ENCODE measurements at places on chromosomes 16 and 17. TPM values are rescaled to one million over a fixed set of nuclear protein-coding genes. Genes with fewer than 3 reads are reported as not detected.

- DNase-seq, result no peak
Measured at GRCh38 chr16:49023050-49023449, 258.6 kb downstream of the CBLN1 start.

DNA sequence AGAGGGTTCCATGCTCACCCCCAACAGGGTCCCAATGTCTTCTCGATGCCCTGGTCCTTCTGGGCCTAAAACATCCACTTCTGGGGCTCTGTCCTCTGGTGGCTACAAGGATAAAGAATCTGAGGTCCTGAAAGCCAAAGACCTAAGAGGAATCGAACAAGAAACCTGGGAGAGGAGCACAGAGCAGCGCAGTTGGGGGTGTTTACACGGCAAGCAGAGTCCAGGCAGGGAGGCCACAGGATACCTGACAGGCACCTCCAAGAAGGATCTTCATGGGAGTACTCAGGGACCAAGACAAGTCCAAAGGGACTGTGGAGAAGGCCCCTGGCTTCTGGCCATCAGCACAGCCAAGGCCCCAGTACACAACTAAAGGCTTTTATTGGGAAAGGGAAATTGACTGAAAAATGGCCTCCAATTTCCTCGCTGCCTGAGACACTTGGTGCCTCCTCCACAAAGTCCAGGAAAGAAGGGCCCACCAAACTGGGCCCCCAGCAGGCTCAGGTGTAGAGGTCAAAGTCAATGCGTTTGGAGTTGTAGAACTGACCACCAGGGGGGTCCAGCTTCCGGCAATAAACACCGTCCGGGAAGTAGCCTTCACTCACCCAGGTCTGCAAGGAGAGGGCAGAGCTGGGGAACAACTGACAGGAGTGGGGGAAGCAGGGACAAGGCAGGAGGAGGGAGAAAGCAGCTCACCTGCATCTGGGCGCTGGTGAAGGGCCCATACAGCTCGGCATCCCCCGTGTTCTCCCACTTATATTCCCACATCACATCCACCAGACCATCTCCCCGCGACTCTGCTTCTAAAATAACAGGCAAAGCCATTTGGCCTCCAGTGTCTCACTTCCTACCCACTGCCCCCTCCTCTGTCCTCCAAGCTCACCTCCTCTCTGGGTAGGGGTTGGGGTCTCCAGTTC lies 2.4 kb downstream of the CD2BP2 start:
- no peak for DNase-seq

- no peak for DNase-seq
Measured at GRCh38 chr16:4928227-4928626, 8.7 kb downstream of the PPL start.

DNA sequence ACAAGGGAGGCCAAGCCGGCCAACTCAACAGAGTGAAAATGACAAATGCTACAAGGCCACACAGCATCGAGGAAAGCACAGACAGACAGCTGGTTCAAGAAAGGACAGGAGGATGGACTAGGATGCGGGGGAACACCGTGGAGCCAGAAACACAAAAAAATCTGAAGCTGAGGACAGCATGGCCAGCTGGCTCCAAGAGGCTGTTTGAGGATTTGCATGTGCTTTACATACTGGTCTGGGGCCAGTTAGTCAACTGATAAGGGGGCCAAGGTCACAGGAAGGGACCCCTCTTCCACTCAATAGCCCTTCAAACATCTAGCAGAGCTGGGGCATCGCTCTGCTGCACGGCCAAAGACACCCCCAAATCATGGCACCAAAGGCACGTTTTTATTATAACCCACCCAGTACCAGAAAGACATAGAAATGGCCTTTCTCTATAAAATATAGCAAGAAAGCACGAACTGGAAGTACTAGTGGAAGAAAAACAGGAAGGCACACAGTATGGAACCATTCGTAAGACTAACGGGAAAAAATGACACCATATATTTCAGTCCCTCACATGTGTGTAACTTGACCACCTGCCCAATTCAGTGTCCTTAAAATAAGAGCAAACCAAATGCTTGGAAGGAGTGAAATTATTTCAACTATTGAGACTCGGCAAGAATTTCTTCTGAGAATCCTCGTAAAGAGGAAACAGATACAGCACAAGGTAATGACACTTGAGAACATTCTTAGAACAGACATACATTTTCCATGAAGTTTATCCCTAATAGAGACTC lies 7.8 kb upstream of the SRL start:
- DNase-seq, result no peak

DNA sequence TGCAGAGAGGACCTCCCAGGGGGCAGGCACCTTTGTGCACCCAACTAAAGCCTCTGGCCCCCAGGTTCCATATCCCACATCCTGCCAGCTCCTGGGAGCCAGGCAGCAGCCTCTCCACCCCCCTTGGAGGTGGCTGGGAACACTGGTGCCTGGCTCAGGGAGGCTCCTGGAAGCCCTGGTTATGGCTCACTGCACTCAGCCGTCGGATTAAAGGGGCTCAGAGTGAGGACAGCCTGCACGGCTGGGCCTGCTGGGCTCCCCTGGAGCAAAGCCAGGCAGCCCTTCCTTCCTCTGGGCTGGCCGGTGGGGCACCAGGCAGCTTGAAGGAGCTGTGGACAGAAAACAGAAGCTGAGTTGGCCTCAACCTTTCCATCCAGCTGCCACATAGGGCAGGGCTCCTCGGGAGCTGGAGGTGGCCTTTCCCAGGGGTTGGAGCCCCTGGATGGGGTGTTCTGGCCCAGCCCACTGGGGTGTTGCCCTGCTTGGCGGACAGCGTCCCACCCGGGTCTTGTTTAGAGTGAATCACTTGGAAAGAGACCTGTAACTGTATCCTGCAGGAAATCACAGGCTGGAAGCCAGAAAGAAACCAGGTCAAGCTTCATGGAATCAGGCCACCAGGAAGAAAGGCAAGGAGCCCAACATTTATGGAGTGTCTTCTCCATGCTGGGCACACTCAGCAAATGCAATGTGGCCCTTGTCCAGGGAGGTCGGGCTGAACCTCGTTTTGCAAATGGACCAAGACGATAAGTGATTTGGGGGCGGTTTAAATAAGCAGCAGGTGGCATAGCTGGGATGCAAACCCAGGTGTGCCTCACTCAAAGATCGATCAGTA lies 253.3 kb downstream of the SOX9 start:
- DNase-seq, result no peak

DNA sequence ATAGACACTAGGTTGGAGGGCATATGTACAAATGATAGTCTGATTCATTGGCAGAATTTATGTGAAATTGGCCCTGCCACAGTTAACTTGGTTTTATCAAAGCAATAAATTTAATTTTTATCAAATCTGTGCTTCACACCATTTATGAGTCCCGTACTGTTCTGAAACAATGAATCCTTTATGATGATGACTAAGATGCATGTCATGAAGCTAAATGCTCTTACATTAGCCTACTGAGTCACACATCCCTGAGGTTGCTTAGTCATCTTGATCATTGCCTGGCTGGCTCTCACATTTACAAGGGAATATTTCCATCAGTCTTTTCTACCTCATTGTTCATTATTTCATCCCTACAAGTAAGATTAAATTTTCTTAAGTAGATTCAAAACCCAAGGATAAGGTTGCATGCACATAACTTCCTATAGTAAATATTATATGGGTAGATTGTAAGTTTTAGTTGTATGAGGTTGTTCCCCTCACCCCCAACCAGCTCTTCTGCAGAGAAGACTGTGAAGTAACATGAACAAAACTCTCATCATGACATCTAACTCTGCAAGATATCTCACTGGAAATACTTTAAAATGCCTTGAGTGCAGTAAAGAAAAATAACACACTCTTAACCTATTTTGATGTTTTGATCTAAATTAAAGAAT lies 170.7 kb downstream of the CYB561 start:
- DNase-seq, result no peak

GRCh38 chr17:44348234-44348987 lies 3.3 kb downstream of the GRN start:
- no peak for DNase-seq

DNA sequence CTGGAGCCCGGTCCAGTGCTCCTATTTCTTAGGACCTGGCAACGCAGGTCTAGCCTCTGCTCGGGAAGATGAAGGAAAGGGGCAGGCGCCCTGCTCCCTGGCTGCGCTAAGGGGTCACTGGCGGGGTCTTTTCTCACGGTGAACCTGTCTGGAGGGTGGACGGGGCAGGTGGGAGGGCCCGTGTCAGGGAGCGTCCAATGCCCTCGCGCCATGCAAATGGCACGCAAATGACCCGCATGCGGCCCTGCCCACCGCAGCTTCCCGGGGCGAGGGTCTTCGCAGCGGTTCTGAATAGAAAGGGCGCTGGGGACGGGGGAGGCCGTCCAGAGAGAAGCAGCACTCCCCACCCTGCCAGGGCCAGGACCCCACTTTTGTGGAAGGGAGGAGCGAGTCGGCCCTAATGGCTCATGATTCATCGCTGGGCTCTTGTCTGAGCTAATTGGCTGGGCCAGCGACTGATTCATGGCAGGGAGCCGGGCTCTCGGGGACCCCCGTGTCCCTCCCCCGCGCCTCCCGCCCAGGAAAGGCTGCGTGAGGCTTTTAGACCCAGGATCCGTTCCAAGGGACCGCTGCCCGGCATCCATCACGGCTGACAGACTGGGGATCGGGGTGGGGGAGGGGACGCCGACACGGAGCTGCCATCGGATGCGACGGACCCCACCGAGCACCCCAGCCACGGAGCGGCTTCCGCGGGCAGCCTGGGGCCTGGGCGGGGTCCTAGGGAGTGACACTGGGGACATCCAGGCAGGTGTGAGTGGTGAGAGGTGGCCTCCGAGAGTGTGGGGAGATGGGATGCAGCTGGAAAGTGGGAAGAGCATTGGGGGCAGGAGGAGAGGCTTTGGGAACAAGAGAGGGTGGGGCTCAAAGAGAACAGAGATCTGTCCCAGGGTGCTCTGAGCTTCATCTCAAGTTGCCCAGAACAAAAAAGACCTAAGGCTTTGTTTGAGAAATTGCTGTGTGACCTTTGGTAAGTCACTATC lies 25.0 kb upstream of the NGFR start:
- DNase-seq, result no peak

- no peak for DNase-seq
Measured at GRCh38 chr16:65524997-65525396, 403.1 kb upstream of the CDH11 start.

DNA sequence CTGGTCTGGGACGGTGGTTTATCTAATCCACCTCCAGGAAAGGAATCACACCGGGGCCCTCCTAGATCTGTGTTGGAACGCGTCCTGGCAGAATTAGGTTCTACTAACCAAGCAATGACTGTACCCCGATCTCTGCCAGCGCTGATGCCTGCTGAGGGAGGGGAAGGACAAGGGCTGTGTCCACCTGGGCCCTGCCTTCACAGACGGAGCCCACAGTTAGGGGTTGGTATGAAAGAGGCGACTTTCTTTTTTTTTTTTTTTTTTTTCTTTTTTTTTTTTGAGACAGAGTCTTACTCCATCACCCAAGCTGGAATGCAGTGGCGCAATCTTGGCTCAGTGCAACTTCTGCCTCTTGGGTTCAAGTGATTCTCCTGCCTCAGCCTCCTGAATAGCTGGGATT lies 9.9 kb upstream of the KRT19 start:
- DNase-seq, result no peak

GRCh38 chr16:80751167-80751566 lies 53.2 kb downstream of the CDYL2 start:
- DNase-seq, result no peak

GRCh38 chr16:50102051-50102746 lies 36.4 kb downstream of the HEATR3 start:
- DNase-seq, result no peak

GRCh38 chr16:85557083-85557970 lies 55.8 kb upstream of the GSE1 start:
- peak; percentile 46 for DNase-seq

The PRKCB gene
- 64.7 TPM for total RNA-seq

DNA sequence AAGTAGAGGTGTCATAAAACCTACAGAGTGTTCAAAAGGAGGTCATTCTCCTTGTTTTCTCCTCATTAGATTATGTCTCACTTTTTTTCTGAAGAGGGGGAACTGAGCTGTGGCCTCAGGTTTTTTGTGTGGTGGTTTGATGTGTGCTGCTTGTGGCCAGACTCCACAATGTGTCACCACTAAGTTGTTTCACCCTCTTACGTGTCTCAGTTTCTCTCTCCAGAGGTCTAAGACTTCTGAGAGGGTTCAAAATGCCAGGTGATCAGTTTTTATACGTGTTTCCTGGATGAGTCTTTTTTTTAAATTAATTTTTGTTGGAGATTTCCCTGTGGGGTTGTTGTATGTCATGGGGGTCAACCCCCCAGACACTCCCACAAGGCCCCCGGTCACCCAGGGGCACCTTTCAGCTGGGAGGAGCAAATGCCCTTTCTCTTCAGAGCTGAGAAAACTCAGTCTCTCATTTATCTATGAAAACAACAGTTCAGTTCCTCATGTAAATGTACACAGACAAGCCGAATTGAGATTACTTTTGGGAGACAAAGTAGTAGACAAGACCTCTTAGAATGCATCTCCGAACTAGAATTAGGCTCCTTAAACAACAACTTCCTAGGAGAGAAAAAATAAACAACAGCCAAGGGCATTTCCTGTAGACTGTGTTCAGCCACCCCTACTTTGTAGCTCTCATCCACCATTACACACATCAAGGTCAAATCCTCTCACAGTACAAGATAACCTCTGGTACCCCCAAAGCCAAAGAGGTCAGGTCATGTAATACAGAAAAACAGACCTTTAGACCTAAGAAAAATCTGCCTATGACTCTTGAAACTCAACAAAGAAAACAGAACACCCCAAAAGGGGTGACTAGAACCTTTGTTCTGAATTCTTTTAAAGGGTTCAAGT lies 23.9 kb upstream of the TMEM98 start:
- no peak for DNase-seq

- no peak for DNase-seq
Measured at GRCh38 chr16:67053767-67054334, 24.9 kb downstream of the CBFB start.

- no peak for DNase-seq
Measured at GRCh38 chr16:12124742-12125141, 148.2 kb downstream of the SNX29 start.

DNA sequence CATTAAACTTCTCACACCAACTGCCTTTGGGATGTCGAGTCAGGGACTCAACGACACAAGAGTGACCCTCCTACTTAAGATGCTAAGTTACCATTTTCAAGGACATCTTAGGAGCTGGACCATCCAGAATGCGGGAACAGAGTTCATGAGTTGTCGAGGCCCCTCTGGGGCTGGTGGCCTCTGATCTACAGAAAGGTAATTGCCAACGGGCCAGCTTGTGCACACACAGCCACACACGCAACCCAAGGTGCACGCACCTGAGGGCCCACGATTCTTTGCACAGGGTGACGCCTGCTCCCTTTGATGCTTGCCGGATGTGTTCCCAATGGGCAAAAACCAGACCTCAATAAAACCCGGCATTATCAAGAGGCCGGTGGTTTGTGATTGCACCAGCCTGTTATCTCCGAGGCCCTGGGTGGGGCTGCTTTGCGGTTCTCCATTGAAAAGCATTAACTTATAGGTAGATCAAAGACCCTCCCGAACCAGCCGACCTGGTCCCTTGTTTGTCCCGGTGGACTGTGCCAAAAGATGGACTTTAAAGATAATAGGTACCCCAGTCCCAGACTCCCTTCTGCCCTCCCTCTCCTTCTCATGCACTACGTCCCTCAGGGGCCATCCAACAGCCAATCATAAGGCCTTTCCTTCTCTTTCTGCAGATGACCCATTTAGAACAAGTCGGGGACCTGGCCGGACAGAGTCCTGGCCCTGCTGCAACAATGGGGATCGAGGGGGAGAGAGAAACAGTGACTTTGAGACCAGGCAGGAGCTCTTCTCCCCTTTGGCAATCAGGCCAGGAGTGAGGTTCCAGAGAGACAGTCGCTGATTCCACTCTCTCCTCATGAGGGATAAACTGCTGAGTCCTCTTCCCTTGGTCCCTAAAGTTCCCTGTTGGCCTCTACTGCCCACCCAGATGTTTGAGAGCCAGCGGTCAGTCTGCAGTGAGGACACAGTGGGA lies 292.5 kb downstream of the SOX9 start:
- no peak for DNase-seq

- DNase-seq, result no peak
Measured at GRCh38 chr17:37068266-37068665, 119.5 kb downstream of the AATF start.

Measured in CD4-positive, alpha-beta T cell (primary cell).